ENCODE measurements at places on chromosomes 6 and 20.

- no peak for DNase-seq
These were observed 226.3 kb upstream of the KCNG1 start for GRCh38 chr20:51249215-51249614.

DNA sequence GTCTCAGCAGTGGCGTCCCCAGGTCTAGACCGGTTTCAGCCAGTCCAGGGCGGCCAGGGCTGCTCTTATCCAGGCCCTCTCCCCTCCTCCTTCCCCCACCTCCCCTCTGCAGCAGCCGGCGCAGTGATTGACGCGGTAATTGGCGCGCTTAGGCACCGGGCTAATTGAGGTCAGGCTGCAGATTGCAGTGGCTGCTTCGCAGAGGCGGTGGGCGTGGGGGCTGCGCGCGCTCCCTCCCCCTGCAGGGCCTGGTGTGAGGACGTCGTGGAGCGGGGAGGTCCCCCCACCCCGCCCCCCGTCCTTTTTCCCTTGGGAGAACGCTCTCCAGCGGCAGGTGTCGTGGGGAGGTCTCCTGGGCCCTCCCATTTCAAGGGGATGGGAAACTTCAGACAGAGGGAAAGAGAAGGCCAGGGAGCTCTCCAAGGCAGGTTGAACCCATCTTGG, 70.4 kb upstream of the BLCAP start:
- DNase-seq, result peak; percentile 29

DNA sequence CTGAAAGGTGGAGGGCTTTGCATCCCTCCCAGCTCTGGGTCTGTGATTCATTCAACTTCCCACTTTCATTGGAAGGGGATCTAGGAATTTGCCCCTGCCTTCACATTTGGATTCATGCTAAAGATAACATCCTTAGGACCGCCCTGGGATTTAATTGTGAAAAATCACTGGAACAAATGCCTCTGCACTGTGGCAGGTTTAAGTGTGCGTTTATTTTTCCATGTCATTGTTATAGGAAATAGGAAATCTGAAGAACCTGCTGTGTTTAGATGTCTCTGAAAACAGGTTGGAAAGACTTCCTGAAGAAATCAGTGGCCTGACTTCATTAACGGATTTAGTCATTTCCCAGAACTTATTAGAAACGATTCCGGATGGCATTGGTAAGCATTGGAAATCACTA, 104.7 kb downstream of the LRRC1 start:
- DNase-seq, result no peak

DNA sequence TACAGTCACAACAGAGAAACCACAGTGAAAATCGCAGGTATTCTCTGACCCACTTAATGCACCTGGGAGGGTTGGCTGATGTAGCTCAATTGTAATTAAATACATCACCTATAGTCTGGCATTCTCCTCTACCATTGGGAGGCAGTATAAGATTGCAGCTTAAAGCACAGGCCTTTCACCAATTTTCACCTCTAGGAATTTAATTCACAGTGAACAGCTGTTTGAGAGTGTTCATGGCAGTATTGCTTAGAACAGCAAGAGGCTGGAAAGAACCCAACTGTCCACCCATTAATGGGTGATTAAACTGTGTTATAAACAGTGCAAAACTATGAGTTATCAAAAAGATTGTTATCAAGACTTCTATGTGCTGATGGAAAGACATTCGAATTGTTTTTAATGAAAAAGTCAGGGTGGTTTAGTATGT, 2.0 kb downstream of the EDEM2 start:
- peak; percentile 50 for DNase-seq

GRCh38 chr6:137928286-137928685, 61.2 kb downstream of the TNFAIP3 start:
- no peak for DNase-seq

GRCh38 chr6:16999491-17000436, 102.1 kb upstream of the STMND1 start:
- DNase-seq, result no peak

DNA sequence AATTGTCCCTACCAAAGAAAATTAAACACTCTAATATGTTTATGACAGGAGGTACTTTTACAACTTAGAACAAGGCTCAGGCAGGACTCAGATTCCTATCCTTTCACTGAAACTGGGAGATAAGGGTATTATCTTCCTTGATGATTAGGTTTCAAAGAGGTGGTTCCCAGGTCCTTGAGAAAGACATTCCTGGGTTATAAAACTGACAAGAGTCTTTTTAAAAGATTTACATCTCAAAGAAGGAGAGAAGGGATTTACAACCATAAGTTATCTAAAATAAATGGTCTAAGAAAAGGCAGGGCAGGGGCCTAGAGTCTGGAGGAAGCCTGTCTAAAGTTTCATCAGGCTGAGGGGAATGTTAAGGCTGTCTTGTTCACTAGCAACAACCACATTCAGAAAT, 1492.5 kb downstream of the HACE1 start:
- DNase-seq, result no peak

GRCh38 chr20:2814587-2815051, at the start of gene C20orf141:
C20orf141 (plus strand) TSS chr20:2814987; CDS start chr20:2815185, 198 bp downstream.
- peak; percentile 53 for DNase-seq

DNA sequence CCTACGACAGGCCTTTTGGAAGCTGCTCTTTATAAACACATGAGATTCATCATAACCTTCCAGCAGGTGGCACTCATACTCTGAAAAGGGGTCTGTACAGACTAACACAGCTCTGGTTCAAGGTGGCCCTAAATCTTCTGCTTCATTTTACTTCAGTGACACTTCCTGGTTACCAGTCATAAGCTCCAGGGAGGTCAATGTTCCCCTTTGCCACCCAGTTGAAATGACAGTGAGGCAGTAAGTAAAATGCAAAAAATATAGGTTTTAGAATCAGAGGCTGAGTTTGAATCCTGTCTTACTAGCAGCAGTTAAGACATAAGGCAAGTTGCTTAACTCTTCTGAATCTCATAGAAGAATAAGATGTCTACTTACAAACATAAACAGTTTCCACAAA, 132.8 kb downstream of the CDK19 start:
- peak; percentile 92 for DNase-seq

DNA sequence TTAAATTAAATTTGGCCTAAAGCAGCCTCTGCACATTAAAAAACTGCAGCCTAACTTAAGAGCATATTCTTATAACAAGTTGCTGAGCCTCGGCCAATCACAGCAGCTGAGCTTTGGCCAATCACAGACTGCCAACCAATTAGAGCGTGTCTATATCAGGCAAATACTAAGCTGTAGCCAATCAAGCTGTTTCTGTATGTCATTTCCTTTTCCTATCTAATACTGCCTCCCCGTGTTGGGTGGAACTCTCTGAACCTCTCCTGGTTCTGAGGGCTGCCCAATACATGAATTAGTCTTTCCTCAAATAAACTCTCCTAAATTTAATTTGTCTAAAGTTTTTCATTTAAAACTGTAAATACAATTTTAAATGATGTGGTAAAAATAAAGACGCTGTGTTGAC, 3.9 kb upstream of the TMEM244 start:
- DNase-seq, result no peak

GRCh38 chr6:125759959-125760457, 10.6 kb downstream of the HEY2 start:
- DNase-seq, result no peak

- no peak for DNase-seq
These were observed 90.2 kb downstream of the ANKS1A start for GRCh38 chr6:34979218-34979617.

DNA sequence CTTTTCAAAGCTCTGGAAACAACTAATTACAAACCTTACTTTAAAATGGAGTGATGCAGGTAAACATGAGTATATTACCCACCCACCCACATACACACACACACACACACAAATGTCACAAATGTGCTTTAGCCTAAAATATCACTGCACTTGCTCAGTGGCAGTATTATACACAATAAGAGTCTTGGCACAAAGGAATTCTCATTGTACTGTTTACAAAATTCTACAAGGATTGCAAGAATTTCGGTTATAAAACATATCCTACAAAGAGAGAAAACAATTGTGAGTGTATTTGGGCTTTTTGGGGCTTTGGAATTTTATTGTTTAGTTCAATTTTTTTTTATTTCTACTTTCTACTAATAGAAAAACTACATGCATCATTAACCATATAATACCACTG, 113.2 kb upstream of the BEND6 start:
- no peak for DNase-seq

- no peak for DNase-seq
These were observed 16.1 kb downstream of the FBXO30 start for GRCh38 chr6:145798530-145798929.

DNA sequence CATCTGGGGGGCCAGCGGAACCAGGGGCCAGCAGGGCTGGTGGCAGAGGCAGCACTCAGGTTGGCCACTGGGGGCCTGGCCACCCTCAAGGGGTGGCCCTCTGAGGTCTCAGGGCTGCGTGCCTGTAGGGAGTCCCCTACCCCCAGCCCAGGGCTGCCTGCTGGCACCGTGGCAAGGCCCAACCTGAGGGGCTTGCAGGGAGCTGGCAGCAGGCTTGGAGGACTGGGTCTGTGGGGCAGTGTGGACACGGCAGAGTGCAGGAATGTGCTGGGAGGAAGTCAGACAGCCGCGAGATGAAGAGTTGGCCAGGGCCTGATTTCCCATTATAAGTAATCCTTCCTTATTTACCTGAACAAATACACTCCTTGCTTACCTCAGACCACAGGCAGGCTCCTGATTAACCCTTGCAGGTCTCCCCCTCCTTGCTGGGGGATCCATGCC, at the start of gene SPDEF:
TSS of gene SPDEF (minus strand) at position 299 of the 441 bp plus-strand sequence. CDS start 11,874 bp downstream, outside the sequence.
- DNase-seq, result no peak

- DNase-seq, result no peak
These were observed 8.5 kb upstream of the TRIM40 start for GRCh38 chr6:30127238-30128093.

DNA sequence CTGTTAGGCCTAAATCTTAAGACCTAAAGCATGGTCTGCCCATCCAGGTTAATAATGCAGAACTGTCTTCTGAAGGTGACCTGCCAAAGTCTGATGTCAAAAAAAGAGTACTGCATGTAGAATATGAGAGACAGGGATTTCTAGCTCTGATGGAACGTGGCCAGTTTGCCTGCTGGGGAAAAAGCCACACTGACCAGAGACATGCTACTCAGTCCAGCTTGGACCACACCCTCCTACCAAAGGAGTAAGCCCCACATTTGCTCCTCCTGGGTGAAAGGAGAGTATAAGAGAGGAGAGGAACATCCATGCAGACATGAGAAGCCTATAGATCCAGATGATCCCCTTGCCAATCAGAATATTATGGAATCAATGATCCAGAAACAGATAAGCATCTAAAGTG, 229.9 kb upstream of the RUNX2 start:
- no peak for DNase-seq

GRCh38 chr6:8642131-8642530, 206.8 kb upstream of the SLC35B3 start:
- DNase-seq, result no peak

- no peak for DNase-seq
These were observed 240.9 kb downstream of the DOK5 start for GRCh38 chr20:54716174-54716747.

DNA sequence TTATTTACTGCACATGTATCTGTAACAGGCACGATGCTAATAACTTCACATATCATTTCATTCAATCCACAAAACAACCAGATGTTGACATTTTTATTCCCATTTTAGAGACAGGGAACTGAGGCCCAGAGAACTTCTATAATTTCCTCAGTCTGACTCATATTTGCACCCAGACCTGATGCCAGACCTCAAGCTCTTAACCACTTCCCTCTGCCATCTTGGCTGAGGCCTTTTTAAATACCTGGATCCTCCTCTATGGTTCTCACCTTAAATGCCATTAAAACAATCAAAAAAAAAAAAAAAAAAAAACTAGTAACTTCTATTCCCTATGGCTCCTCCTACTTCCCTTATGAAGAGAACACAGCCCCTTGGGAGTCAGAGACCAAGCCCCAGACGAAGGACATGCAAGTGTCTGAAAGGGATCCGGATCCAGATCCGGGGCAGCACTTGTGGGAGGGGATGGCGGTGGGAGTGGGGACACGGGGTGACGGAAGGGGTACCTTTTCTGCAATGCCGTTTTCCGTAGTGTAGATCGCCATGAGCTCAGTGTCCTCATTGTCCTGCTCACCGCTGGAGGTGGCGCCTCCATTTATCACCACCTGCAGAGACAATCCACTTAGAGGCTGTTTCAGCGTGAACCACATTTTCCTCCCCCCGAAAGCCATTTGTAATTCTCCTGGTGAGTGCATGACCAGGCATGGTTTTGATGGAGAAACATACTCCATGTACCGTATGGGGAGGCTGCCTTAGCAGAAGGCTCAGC, 88.7 kb downstream of the SLC23A2 start:
- no peak for DNase-seq

GRCh38 chr6:25556516-25556915, 95.5 kb upstream of the SCGN start:
- DNase-seq, result peak; percentile 64

- no peak for DNase-seq
These were observed 3.7 kb downstream of the TFB1M start for GRCh38 chr6:155310596-155310995.

- no peak for DNase-seq
These were observed 159.6 kb downstream of the MTHFD1L start for GRCh38 chr6:151025076-151025475.

DNA sequence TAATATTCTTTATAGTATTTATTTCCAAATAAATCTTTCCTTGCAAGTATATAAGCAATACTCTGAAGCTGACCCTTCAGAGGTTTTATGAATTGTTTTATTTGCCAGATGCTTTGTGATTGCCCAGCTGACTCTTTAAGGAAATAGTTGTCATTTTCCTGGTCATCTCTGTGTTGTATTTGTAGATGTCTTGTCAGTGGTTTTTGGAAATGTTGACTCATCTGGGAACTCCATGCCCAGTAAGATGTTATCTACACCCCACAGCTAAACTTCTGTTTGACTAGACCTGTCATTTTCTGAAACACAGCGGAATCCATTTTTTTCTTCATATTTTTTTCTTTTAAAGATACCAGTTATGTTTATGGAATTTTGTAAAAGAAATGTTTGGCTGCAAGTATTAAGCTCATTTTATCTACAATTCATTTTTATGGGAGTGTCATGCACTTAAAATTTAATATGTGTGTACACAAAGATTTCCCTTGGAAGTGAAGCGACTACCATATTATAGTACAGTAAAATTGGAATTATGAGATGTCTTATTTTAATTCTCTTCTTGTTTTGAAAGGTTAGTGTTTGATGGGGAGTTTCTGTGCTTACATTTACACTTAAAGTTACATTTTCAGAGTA, 491.0 kb downstream of the NKAIN2 start:
- DNase-seq, result no peak

All from KBM-7 (cell line).